HuH-7.5 (cell line): ENCODE measurements at places on chromosomes 6 and 20.

GRCh38 chr6:162631546-162631945 lies 96.0 kb downstream of the PRKN start:
- no peak for DNase-seq

DNA sequence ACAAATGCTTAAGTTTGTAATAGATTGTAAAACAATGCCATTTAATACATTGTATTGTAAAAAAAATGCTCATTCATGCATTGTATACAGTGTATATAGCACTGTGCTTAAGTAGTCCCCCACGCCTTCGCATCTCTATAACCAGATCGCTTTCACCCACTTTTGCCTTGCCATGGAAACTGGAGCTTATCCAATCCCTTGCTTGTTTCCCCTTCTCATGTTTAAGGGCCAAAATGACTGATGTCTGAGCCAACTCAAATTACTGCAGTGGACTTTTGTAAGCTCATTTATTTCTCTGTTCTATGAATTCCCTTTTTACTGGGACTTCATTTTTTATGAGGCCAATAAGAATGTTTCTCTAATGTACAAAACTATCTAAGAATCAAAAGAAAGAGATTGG lies 730.9 kb upstream of the GJE1 start:
- DNase-seq: no peak

DNA sequence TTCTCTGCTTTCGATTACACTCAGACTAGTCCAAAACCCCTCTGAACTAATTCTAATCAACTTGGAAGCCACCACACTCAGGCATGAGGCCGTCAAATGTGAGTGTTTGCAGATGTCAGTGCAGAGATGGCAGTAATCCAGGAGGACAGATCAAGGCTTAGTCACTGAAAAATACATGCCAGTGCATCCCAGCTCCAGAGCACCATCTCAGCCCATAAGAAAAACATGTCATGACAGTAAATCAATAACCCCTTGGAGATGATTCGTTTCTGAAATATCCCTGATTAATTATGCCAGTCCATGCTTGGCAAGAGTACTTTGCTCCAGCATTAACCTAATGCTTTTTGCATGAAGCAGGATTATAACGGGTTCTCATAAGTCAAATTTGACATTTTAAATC lies 179.5 kb downstream of the ADAT2 start:
- DNase-seq: no peak

- DNase-seq: no peak
Observed at GRCh38 chr6:130368576-130368975, 2.8 kb downstream of the TMEM200A start.

GRCh38 chr20:57438552-57438951 lies 47.4 kb downstream of the RBM38 start:
- DNase-seq: no peak

- no peak for DNase-seq
Observed at GRCh38 chr20:55079917-55080316, 604.5 kb downstream of the DOK5 start.

- DNase-seq: peak; percentile 20
Observed at GRCh38 chr6:28589234-28589956, 63.7 kb downstream of the GPX5 start.

DNA sequence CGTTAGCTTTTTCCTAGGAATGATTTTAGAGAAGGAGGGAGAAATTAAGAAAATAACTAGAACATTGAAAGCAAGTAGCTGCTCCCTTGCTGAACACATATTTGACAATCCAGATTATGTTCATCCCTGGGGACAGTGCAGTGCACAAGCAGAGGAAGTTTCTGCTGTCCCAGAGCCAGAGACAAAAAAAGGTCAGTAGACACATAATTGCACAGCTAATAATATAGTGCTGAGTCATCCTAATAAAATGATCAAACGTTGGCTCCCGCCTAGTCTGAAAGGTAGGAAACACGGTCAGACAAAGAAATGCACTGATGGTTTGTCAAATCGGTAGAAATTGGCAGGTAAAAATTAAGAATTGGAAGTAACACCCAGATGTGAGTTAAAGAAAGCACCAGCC lies 21.7 kb upstream of the SSTR4 start:
- DNase-seq: no peak

- no peak for DNase-seq
Observed at GRCh38 chr6:35485402-35485877, 11.4 kb downstream of the TEAD3 start.
